ENCODE measurements at places on chromosomes 11 and 22.

DNA sequence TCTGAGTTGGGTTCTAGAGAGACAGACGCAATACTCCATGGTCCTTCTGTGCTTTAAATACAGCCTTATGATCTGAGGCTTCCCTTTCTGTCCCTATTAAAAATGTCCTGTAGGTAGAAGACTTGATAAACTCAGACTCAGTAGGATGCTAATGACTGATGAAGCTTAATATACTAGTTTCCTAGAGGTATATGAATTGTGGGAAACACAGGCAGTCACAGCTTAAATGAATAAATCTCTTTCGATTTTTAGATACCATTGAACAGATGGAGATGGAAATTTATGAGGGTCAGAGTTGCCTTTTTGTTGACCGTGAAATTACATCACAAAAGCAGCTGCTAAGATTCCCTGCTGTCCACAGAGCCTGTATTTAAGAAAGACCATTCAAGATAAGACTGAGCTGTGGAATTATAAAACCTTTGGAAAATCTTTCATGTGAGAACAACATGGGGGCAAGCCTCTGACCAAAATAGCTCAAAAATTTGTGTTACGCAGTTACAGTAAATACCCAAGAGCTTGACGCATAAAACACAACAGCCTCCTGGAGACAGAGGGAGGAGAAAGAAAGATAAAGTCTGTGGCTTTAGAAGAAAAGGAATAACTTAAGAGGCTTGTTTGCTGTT lies 172.3 kb downstream of the AASDHPPT start:
- no peak for DNase-seq

GRCh38 chr11:32751381-32751780 lies 43.1 kb downstream of the CCDC73 start:
- no peak for DNase-seq

- no peak for DNase-seq
Observed at GRCh38 chr11:70526116-70527045, 128.1 kb downstream of the CTTN start.

GRCh38 chr11:112941104-112941503 lies 20.1 kb upstream of the NCAM1 start:
- no peak for DNase-seq

GRCh38 chr22:39999144-39999757 lies 4.5 kb downstream of the FAM83F start:
- DNase-seq, result no peak

DNA sequence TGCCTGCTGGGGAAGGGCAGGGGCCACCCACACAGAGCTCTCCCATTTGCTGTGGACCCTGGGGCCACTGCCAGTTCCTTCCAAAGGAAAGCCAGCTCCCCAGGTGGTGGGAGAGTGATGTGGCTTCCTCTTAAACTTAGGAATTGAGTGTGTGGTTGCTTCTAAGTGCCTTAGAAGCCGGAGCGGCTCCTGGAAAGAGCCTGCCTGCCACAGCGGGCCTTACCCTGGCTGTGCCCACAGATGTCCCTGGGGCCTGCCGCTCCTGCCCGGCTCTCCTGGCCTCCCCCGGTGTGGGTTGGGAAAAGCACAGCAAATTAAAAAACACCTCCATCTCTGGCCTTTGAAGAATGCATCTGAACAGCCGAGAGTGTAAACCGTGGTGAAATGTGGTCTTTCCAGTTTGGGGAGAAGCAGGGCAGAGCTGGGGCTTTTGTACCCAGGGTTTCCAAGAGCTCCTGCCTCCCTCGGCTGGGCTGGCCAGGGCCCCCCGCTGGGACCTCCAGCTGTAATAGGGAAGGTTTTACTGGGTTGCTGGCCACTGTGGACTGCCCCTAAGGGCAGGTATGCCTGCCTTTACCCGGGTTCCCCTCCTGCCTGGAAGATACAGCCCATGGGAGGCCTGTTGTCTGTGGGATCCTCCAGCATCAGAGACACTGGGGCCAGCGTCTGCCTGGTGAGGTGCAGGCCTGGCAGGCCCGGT lies 30.2 kb downstream of the LRP5 start:
- no peak for DNase-seq

DNA sequence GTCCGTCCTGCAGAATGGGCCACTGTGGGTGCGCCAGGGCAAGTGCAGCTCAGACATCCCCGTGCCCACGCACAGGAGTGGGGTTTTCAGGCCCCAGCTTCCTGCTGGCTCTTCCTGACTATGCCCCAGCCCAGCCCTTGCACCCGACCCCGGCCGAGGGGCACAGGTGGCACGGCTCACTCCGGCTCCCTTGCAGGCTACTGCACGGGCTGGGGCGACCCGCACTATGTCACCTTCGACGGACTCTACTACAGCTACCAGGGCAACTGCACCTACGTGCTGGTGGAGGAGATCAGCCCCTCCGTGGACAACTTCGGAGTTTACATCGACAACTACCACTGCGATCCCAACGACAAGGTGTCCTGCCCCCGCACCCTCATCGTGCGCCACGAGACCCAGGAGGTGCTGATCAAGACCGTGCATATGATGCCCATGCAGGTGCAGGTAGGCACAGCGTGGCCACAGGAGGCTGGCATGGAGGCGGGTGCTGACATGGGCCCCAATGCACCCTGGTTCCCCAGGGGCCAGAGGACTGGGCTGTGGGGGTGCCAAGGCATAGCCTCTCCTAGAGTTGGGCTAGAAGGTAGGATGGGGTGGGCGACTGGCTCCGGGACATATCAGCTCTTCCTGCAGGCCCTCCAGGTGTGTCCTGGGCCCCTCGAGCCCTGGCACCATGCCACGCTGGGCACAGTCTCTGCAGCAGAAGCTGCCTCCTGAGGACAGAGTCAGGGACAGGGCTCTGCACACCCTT lies 27.7 kb downstream of the MUC2 start:
- DNase-seq, result no peak

- DNase-seq, result no peak
Observed at GRCh38 chr11:127191689-127192088, 191.1 kb upstream of the KIRREL3 start.

GRCh38 chr22:29369460-29369859 lies 18.9 kb downstream of the AP1B1 start:
- DNase-seq, result no peak

GRCh38 chr11:92136797-92137196 lies 87.8 kb upstream of the FAT3 start:
- DNase-seq, result no peak

DNA sequence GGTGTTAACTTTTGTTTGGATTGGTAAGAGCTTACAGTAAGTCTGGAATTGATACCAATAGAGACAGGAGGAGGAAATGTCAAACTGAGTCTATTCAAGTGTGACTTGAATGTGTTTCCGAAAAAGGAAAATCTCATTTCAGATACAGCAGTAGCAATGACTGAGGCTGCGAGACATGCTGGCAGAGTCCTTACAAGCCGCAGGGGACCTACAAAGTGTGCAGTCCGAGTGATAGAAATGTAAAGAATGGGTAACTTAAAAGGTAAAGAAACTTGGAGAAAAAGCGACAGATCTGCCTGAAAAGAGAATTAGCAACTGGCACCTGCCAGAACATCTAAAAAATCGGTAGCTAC lies 444 bp downstream of the CWF19L2 start:
- no peak for DNase-seq

DNA sequence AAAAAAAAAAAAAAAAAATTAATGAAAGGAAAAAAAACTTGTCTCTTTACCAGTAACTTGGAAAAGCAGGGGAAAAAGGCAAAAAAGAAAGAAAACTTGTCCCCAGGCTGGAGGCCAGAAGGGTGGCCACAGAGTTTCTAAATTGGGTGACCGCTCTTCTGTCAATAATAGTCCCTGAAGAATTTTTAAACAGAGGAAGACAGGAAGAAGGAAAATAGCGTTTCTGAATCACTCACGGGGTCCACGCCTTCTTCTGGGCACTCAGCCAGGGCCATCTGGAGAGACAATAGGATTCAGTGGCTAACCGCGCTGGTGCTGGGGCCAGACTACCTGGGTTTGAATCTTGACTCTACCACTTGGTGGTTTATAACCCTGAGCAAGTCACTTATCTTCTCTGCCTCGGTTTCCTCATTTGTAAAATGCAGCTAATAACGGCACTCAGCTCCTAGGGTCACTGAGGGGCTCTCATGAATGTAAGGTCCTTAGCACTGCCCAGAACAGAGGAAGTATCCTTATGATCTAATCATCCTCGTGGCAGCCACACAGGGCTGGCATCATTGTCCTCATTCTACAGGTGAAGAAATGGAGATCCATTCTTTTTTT lies 7.0 kb downstream of the C11orf86 start:
- DNase-seq, result no peak

DNA sequence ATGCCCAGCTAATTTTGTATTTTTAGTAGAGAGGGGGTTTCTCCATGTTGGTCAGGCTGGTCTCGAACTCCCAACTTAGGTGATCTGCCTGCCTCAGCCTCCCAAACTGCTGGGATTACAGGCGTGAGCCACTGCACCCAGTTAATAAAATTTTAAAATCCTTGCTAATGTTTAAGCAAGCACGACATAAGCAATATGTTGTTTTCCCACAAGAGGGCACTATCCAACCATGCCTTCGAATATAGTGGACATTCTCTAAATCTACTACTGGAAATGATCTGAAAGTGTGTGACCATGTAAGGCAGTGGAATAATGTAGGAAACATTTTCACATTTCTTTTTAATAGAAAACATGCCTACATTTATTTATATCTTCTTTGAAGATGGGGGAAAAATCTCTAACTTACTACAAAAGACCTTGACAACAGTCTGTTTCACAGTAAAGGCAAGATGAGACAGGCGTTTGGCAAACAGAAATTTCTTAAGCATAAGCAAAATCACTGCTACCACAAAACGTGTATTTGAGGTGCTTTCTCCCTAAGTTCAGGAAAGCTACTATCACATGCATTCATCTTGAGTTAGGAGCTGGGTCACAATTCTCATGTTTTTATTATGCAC lies 38.2 kb downstream of the PITPNB start:
- no peak for DNase-seq

GRCh38 chr11:32641361-32641760 lies 57.7 kb downstream of the EIF3M start:
- no peak for DNase-seq

DNA sequence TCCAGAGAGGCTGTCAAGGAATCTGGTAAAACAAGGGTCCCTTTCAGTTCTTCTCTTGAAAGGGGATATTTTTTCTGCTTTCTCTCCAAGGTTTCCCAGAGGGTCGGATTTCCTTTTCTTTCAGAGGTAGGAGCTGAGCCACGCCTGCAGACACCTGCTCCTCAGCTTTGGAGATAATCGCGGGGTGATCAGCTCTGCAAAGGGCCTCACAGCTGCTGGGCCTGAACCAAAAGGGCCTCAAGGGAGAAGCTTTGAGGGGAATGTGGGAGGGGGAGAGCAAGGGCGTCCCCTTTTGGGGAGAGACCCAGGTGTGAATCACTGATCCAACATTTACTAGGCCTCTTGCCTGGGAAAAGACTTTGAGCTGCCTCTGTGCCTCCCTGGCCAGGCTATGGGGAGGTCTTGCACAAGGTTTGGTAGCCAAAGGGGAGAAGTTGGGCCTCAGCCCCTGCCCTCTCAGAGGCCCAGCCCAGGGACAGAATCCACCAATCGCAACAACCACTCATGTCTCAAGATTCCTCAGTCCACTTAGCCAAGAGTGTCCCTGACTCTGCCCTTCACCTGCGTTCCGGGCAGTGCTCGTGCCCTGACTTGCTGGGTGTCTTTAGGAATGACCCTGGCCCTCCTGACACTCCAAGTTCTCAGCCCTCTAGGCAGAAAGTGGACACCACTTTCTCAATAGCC lies 14.0 kb upstream of the TP53I11 start:
- DNase-seq, result no peak

GRCh38 chr22:30574997-30575671 lies 669 bp upstream of the GAL3ST1 start:
- DNase-seq, result no peak

- DNase-seq, result no peak
Observed at GRCh38 chr11:123588117-123588863, 66.1 kb downstream of the SCN3B start.

- no peak for DNase-seq
Observed at GRCh38 chr11:109892321-109892794, 200.8 kb upstream of the ZC3H12C start.

GRCh38 chr11:77072851-77073327 lies 6.1 kb downstream of the CAPN5 start:
- DNase-seq, result no peak

DNA sequence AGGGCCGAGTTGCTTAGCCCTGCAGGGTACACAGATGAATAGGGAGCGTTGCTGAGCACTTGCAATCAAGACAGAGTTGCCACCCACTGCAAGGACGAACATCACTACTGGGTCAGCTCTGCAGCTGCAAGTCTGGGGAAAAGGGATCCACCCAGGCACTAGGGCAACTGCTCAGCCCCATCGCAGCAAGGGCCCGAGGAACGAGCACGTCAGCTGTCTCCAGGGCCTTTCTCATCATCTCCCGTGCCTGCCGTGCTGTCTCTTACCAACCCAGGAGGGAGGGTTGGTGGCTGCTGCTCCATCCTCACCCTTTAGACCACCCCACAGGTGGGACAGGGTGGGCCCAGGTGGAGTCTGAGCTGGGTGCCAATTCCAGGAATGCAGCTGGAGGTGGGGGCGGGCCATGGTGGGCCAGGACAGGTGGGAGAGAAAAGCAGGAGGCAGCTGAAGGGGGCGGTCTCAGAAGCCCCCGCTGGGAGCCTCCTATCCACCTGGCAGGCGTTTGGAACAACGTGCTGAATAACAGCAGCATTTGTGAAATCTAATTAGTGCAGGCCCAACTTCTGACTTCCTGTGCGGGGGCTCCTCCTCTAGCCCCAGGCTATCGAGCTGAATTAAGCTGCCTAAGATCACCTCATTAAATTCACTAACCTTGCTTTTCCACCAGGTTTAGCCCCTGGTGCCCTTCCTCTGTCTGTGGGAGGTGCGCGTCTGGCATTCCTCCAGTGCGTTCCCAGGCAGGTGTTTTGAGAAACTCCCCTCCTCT lies 252.5 kb downstream of the ST3GAL4 start:
- no peak for DNase-seq

DNA sequence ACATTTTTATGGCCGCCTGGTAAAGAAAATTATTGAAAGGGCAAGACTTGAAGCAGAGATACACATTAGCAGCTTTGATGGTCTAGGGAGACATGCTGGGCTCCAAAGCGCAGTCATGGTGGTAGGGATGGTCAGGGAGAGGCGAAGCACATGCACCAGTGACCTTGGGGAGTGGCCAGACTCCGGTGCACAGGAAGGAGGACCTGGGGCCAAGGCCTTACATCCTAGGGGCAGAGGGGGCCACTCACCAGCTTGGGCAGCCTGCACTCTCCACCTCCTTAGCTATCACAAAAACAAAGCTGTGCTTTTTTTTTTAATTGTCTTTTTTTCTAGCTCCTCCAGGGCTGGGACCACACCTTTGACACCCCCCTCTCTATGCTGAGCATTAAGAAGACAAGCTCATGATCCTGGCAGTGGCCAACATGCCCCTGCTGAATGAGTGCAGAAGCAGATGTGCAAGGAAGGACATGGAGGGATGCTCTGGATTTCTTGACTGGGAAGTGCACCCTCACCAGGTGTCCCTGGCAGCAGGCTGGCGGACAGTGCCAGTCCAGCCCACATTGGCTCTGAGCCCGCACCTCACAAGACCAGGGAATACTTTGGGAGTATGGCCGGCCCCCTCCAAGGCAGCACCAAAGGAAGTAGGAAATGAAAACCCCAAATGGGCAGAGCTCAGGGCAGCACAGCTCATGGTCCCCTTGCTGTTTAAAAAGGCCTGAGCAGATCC lies 619.9 kb downstream of the TBC1D22A start:
- DNase-seq, result no peak
